ENCODE measurements at places on chromosomes 5 and 9.
A peak's percentile ranks its signal among the peaks of the same experiment; 100 is the strongest.

GRCh38 chr9:12708562-12709298, 15.5 kb downstream of the TYRP1 start:
- peak; percentile 55 for DNase-seq

- no peak for DNase-seq
Measured at GRCh38 chr5:149672701-149673476, 57.2 kb upstream of the PPARGC1B start.

DNA sequence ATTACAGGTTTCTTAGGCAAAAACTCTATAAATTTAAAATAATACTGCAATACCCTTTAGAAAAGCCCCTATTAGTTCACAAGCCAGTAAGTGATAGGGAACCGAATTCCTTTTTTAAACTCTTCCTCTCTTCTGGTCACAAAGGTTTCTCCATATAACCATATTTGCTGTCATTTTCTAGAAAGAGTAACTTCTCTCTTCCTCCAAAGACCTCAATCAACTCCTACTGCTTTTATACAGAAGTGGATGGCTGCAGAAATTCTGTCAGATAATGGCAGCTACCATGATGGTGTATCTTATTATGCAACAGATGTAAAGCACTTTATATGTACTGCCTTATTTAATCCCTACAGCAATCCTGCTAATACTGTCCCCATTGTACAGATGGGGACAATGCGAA, 6.2 kb downstream of the TUT7 start:
- DNase-seq = no peak

GRCh38 chr9:37220971-37221370, 100.6 kb downstream of the ZCCHC7 start:
- peak; percentile 15 for DNase-seq

- no peak for DNase-seq
Measured at GRCh38 chr5:485946-486491, 38.2 kb downstream of the SLC9A3 start.

DNA sequence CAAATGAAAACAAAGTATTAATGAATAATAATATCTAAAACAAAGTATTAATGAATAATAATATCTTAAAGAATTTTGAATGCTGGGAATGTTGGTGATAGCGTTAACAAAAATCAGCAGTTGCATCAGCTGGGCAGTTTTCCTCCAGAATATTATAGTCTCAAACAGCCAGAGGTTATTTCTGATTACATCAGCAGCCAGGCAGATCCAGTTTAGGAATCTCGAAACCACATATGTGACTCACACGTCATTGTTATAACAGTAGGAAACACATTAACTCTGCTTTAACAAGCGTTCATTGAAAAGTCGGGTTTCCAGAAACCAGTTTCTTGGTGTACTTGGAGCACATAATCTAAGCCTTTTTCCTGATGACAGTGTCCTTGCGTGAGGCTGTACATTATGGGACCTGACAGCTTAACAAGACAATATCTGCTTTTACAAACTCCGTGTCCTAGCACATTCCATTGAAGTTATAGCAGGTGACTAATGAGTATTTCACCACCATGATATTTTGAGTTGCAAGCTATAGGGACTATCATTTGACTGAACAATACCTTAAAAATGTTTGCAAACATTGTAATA, 559.5 kb upstream of the KLF4 start:
- DNase-seq = peak; percentile 89

- no peak for DNase-seq
Measured at GRCh38 chr5:138459311-138459933, 5.9 kb upstream of the EGR1 start.

- no peak for DNase-seq
Measured at GRCh38 chr9:130147910-130148309, 24.3 kb upstream of the NCS1 start.

DNA sequence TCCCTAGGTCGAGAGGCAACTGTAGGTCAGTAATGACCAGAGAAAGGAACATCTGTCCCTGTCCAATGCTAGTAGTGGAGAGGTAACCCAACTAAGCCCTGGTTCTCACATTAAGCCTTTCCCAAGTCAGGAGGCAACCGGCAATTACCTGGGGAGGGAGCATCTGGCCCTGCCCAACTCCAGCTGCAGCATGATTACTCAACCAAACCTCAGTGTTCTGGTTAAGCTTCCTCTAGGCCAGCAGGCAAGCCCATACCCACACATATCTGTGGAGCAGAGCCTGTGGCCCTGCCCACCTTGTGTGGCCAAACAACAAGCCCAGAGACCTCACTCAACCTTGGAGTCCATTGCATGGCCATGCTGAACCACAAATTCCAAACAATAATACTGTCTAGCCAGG, 220.8 kb upstream of the SLC24A2 start:
- no peak for DNase-seq

GRCh38 chr5:60611099-60611740, 88.7 kb downstream of the DEPDC1B start:
- DNase-seq = no peak

Data from non-pigmented ciliary epithelial cell (primary cell).